ENCODE measurements at places on chromosomes 2 and 18.

GRCh38 chr18:395456-396250 lies 104.8 kb downstream of the COLEC12 start:
- peak; percentile 97 for DNase-seq

DNA sequence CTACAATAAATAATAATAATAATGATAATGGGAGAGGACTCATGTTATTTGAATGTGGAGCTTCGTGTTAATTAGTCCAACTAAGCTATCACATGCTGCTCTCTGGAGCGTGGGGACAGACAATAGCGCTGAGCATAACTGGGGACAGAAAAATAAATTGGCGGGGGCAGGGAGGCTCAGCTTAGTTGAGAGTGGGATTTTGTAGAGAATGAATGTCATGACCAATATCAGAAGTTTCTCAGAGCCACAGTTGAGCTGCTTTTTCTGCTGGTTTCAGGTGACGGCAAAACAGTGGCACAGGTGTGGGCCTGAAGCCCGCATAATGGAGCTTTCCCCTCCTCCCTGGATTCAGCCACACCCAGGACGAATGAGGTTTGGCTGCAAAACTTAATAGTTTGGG lies 111.1 kb upstream of the CAB39 start:
- DNase-seq: no peak

GRCh38 chr2:119650206-119650605 lies 28.8 kb upstream of the TMEM177 start:
- DNase-seq: peak; percentile 19

DNA sequence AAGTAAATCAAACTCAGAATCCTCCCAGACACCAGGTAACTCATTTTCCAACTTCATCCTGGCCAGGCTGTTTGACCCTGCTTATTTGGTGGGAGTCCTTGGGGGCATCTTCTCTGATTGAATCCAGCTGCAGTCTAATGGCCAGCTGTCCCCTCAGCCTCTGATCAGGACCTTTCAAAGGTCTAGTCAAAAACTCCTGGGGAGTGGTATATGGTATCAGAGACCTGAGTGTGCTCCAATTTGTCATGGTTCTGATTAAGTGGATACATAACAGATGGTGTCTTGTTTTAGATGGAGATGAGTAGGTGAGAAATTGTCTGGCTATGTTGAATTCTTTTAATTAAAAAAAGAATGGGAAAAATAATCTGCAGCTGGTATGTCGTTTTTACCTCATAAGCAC lies 842.6 kb upstream of the ACVR2A start:
- no peak for DNase-seq

DNA sequence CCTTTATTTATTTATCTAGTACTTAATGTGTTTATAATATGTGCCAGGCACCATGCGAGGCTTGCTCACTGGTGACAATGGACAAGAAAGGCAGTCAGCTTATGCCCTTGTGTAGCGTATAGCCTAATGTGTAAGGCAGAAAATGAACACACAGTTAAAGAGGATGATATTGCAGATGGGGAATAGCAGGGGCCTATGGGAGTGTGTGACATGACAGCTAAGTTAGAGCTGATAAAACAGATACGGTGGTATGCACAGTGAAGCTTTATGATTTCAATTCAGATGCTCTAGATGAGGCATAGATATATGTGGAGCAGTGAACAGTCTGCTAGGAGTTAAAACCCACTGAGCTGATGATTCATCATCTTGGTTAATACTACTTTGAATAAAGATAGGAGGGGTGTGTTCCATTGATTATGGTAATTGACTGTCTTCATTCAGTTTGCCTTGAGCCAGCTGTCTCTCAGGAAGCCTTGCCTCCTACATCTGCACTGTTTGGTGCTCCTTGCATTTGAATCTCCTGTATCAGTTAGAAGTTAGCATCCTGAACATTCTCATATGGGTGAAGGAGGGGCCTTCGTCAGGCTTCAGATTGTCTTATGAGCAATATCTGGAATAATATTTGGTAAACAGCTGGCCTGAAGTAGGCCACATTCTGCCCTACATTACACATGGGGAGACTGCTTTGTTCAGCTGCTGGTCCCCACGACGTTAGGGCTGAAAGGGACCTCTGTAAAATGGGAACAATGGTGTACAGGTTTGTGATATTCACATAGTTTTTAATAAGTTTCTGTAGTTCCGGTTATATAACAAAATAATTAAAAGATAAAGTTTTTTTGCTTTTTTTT lies 13.2 kb downstream of the MAP4K4 start:
- DNase-seq: peak; percentile 57

GRCh38 chr2:110980339-110981062 lies 140.2 kb upstream of the BCL2L11 start:
- DNase-seq: no peak

- DNase-seq: no peak
Measured at GRCh38 chr2:240260664-240261063, 120.2 kb upstream of the OTOS start.

DNA sequence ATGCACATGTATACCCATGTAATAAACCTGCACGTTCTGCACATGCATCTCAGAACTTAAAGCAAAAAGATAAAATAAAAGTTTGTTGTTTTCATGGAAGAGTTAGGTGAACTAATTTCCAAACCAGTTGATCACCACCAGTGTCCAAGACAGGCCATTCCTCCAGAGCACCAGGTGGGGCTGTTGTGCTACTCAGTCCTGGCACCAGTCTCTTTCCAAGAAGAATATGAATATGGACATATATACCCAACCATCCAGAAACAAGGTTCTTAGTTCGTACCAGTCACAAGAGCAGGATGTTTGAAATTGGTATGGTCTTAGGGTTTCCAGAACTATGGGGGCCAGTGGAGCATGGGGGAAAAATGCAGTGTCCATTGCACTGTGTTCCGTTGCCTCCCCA lies 17.2 kb upstream of the TNP1 start:
- DNase-seq: no peak

GRCh38 chr18:5198311-5198710 lies 1.3 kb upstream of the AKAIN1 start:
- no peak for DNase-seq

DNA sequence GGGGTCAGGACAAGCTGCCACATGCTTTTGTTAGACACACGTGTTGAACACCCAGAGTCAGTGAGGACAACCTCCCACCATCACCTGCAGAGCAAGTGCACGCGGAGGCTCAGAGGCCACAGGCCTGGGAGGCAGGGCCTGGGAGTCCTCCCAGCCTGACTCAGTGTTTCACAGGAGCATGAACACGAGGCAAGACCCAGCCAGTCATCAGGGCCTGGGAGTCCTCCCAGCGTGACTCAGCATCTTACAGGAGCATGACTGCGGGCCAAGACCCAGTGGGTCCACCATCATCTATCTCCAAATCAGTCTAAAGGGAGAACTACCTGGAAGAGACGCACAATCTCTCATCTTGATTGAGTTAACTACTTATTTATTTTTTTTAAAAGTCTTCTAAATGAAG lies 112.6 kb upstream of the PXDN start:
- DNase-seq: peak; percentile 37

DNA sequence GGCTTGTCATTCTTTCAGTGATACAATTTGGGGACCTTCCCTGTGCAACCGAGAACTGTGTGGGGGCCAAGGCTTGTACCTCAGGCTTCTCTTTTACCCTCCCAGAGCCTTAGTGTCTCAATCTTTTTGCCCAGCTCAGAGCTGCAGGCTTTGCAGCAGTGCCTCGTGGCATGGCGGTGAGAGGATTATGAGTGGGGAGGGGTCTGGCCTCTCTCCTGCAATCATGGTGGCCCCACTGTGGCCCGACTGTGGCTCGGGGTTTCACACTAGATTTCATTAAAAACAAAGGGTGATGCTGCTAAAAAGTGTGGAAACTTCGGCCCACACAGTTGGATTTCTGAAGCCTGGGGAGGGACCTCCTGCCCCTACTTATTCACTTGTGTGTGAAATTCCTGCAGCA lies 75.5 kb downstream of the CAPN13 start:
- DNase-seq: no peak

DNA sequence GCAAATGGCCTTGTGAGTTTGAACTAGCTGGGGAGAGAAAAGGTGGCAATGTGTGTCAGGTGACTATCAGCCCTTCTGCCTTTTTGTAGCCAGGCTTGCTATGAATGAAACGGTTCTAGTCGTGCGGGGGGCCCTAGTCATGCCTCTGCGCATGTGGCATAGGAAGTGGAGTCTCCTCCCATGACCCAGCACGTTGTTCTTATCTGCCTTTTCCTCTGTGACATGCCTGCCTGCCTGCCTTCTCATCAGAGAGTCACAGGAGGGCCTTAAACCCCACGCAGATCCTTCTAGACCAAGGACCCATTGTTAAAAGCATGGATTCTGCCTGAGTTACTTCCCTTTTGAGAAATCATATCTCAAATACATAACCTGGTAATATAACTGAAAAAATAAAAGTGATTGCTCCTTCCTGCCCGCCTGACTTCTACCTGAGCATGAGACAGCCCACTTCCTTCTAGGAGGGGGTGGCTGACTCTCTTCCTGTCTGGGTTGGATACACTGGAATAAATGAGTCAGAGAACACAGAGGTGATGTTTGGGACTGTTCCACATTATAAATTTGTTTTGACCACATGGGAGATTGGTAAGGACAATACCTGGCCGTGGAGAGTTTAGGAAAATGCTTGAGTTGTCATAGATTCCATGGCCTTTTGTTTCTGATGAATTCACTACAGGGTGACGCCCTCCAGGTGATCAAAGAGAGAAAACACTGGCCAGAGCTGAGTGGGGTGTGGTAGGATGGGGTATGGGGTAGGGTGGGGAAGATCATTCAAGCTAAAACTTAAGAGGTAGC lies 49.8 kb downstream of the FBLN7 start:
- no peak for DNase-seq

- no peak for DNase-seq
Measured at GRCh38 chr2:37670378-37671008, 949 bp downstream of the CDC42EP3 start.

DNA sequence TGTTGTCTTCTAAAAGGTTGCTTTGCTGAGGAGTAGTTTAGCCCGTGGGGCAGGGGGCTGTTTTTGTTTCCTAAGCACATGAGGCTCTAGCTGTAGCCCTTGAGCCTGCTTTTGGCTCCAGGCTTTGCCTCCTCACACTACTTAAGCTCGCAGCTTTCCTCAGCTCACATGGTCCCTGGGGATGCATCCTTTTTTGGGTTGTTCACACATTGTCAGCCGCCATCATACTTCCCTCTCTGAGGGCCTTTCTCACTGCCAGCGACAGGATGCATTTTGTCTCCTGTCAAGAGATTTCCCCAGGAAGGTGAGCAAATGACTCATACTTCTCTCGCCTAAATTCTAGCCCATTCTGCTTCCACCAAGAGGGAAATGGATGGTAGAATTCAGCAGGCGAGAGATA lies 279.5 kb upstream of the PKDCC start:
- DNase-seq: no peak

DNA sequence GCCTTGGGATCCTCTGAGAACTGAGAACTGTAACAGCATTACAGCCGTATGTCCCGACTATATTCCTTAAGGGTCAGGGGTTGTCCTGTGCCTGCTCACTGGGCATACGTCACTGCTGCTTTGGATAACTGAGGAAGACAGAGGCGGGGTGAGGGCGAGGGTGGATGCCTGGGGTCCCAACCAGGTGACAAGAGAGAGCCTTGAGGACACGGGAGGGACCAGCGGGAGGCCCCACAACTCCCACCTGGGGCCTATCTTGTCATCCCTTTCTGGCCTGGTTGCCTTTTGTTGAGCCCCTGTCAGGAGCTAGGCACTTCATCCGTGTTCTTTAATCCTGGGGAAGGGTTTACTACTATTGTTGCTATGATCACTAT lies 28.8 kb downstream of the INPP5D start:
- no peak for DNase-seq

GRCh38 chr2:171210864-171211431 lies 50.3 kb upstream of the TLK1 start:
- DNase-seq: no peak

DNA sequence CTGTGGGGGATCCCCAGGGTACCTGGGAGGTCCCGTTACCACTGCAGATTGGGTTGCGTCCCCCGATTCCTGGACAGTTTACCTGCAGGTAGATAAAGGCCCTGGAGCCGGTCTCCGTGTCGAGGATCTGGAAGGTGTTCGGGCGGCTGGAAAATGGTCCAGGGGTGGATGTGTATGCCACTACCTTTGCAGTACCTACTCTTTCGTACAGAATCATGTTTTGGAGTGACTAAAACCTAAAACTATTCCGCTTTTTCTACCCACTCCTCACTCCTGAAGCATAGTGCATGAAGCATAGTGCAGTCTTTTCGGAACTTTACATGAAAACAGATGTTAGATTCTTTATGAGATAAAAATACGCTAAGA lies 418 bp downstream of the WDR75 start:
- DNase-seq: no peak

GRCh38 chr2:65607662-65608305 lies 175.4 kb upstream of the SPRED2 start:
- no peak for DNase-seq

DNA sequence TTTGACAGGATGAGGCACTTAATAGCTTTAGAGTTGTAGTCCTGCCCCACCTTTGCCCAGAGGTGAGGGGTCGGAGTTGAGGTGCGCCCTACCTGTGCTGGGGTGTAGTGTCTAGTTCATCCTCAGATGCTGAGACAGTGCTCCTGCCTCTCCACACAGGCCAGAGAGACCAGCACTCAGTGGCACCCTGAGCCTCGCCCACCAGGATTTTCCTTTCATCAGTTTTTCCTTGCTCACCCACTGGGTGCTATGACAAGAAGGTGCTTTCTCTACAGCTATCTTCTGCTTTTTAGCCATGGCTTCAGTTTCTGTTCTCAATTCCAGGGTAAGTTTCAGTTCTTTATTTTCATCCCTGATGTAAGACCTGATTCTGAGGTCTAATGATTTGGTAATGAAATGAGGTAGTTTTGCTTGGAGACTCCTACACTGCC lies 16.8 kb upstream of the TMEM131 start:
- no peak for DNase-seq

- no peak for DNase-seq
Measured at GRCh38 chr2:33024758-33025157, 78.0 kb downstream of the LTBP1 start.

- no peak for DNase-seq
Measured at GRCh38 chr2:207229161-207229560, 63.4 kb upstream of the KLF7 start.

- no peak for DNase-seq
Measured at GRCh38 chr2:229210641-229211040, 60.4 kb downstream of the PID1 start.

GRCh38 chr2:160318218-160318617 lies 118.1 kb upstream of the ITGB6 start:
- DNase-seq: no peak

GRCh38 chr18:26091047-26091630 lies 726 bp upstream of the SS18 start:
- DNase-seq: no peak

- peak; percentile 90 for DNase-seq
Measured at GRCh38 chr18:61546590-61546989, 213.4 kb downstream of the CDH20 start.

GRCh38 chr18:36427369-36427768 lies 129.9 kb downstream of the FHOD3 start:
- no peak for DNase-seq

GRCh38 chr18:22827216-22827615 lies 105.9 kb upstream of the RBBP8 start:
- DNase-seq: no peak
